ENCODE measurements at places on chromosomes 2 and 18. TPM values are rescaled to one million over a fixed set of nuclear protein-coding genes. Genes with fewer than 3 reads are reported as not detected.

The SIGLEC15 gene
- total RNA-seq, result 0.16 TPM

The APOB gene
- 3.6 TPM for total RNA-seq

The SOS1 gene
- 30.8 TPM for total RNA-seq

The NXPH2 gene
- 1.7 TPM for total RNA-seq

The HOXD10 gene
- 16.6 TPM for total RNA-seq

The OR6B2 gene
- not detected for total RNA-seq

The CHRNG gene
- total RNA-seq, result not detected

GRCh38 chr2:109528811-109529501, 84.8 kb downstream of the SEPTIN10 start:
- no peaks in the 10 kb centered on the region for H3K4me1 ChIP-seq
- H3K36me3 ChIP-seq, result no peaks in the 10 kb centered on the region
- DNase-seq, result peak; percentile 54
- no peak overlapping the region for H3K4me3 ChIP-seq
- H3K27me3 ChIP-seq, result no peaks in the 10 kb centered on the region

- DNase-seq, result peak; percentile 61
- peak overlapping the region; percentile 68 for H3K27ac ChIP-seq
- H3K27me3 ChIP-seq, result no peaks in the 10 kb centered on the region
- no peaks in the 10 kb centered on the region for H3K4me1 ChIP-seq
- no peak overlapping the region for H3K4me3 ChIP-seq
Observed at GRCh38 chr2:239289545-239289944, 111.3 kb downstream of the HDAC4 start.

DNA sequence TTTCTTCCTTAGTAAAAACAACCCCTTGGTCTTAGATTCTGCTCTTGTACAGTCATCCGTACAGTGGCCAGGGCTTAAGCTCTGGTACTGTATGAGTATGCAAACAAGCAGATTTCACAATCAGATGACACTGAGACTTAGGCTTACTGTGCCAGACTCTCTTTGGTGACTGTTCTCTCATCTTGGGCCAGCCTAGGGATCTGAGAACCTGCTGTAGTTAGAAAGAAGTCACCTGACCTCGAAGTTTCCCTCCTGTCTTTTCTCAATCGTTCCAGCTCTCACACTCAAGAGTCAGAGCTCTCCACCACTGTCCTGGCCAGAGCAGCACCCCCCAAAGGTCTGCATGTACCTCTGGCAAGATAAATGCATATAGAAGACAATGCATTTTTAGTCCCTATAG, 63.2 kb downstream of the ZEB2 start:
- no peaks in the 10 kb centered on the region for H3K27me3 ChIP-seq
- DNase-seq, result no peak
- H3K4me3 ChIP-seq, result no peak overlapping the region
- H3K27ac ChIP-seq, result no peak overlapping the region

DNA sequence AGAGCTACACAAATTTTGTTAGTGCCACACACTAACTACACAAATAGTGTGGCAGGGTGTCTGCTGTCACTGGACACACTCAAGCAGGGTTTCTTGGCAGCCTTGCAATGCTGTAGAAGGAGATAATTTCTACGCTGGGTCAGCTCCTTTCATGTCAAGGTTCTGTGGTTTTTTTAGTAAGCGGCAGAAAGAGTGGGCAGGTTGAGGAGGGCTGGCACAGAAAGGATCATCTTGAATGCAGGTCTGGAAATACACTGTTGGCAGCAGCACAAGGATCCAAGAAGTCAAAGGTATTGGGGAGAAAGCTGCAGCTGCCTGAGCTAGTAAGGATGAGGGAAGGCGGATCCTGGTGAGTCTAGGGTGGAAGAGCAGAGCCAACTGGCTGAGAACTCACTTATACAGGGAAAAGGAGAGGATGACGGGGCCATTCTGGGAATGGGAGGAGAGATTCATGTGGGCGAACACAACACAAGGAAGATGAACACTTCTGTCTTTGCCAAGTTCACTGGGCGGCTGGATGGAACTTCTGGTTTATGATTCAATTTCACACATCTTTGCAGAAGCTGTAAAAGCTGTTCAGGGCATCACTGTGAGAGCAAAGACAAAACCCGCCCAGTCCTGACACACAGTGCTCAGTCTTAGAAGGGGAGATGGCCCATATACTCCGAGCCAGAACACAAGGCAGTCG, 16.9 kb upstream of the CYRIA start:
- no peak for DNase-seq
- no peak overlapping the region for H3K4me3 ChIP-seq
- no peaks in the 10 kb centered on the region for H3K36me3 ChIP-seq
- H3K4me1 ChIP-seq, result no peaks in the 10 kb centered on the region
- H3K27me3 ChIP-seq, result no peaks in the 10 kb centered on the region

- H3K27me3 ChIP-seq, result no peaks in the 10 kb centered on the region
- H3K4me3 ChIP-seq, result no peak overlapping the region
- H3K27ac ChIP-seq, result no peak overlapping the region
- DNase-seq, result no peak
Observed at GRCh38 chr18:4351005-4351404, 104.1 kb downstream of the DLGAP1 start.

GRCh38 chr2:23760736-23761135, 166.2 kb downstream of the ATAD2B start:
- peaks cover 14% of the 10 kb centered on the region for H3K36me3 ChIP-seq
- no peak for DNase-seq
- H3K4me1 ChIP-seq, result peaks cover 4% of the 10 kb centered on the region
- no peak overlapping the region for H3K4me3 ChIP-seq
- no peak overlapping the region for H3K27ac ChIP-seq
